Fibroblast of upper back skin (primary cell): ENCODE measurements at places on chromosomes 12 and 14.

- no peak for DNase-seq
These were observed 84.9 kb upstream of the PWP1 start for GRCh38 chr12:107600581-107601144.

- DNase-seq = peak; percentile 73
These were observed at the start of gene ALDH2 for GRCh38 chr12:111766608-111767361. TSS of gene ALDH2 (plus strand) at chr12:111766933. CDS start at chr12:111766983, 50 bp downstream.

- DNase-seq = no peak
These were observed 49.4 kb upstream of the PSMA6 start for GRCh38 chr14:35242599-35243311.

- no peak for DNase-seq
These were observed 69.9 kb downstream of the TBK1 start for GRCh38 chr12:64521833-64522232.

DNA sequence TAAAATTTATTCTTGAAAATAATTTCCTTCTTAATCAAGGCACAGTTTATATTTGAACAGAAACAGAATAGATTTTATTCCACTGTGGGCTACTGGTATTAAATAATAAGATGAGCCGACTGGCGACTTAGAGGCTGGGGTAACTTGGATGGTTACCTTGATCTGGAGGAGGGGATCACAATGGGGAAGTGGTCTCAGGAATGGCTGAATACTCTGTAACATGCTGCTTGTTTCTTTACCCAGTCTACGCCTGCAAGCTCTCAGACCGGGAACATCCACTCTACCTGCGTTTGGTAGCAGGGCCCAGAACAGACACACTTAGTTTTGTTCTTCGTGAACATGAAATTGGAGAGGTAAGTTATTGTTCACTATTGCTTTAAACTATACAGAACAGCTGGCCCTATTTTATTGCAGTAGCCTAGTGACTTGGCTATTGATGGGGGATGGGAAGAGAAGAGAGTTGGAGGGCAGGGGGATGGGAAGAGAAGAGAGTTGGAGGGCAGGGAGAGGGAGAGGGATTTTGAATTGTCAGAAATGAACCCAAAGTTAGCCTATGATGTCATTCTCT, 67.9 kb downstream of the GNS start:
- no peak for DNase-seq

DNA sequence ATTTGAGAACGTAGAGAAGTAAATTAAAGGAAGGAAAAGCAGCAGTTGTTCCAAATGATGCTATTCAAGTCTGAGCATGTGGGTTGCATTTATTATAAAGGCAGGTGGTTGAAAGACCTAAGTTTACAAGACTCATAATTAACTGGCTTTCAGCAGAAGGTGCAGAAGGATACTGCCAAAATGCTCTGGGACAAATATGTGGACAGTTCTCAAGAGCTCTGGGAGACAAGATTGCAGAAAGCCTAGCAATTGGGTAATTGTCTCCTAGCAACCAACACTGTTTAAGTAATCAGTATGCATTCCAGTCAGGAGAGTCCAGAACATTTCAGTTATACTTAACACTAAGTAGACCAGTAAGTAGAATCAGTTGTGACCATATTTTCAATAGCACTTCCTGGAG, 131.5 kb downstream of the GPR135 start:
- DNase-seq = peak; percentile 90

GRCh38 chr12:109553906-109554500, 19.3 kb downstream of the MMAB start:
- no peak for DNase-seq

DNA sequence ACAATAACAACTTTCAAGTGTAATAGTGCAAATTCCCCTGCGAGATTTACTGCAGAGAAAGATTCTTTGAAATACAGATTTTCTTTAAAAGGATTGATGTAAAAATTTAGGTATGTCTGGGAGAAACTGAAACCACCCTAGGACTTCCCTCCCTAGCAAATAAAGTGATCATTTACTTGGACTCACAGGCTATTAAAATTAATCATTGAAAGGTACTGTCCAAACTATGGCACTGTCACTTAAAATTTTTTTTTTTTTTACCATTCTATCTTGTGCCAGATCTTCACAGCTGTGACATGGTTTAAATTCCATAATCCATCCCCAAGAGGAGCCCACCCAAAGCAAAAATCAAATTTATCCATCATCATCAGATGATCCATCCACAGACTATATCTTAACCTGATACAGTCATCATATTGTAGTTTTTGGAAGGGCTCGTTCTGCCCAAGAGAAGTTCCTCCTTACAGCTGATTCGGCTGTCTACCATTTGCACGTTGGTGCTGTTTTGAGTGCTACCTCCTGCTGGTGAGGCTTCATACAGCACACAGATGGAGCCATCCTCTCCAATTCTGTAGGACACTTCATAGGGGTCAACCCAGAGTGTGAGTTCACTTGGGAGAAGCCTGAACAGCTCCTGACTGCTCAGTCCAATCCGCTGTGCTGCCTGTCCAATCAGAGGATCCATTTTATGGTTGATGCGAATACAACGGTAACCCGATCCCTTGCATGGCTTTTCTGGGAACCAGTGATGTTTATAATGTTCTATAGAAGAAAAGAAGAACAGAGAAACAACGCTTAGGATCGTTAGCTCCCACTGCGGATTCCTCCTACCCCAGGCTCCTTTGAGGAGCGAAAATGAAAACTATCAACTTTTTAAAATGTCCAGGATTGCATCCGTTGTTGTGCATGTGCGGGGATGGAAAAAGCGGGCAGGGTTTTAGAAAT, 1.7 kb downstream of the BTG1 start:
- peak; percentile 97 for DNase-seq

DNA sequence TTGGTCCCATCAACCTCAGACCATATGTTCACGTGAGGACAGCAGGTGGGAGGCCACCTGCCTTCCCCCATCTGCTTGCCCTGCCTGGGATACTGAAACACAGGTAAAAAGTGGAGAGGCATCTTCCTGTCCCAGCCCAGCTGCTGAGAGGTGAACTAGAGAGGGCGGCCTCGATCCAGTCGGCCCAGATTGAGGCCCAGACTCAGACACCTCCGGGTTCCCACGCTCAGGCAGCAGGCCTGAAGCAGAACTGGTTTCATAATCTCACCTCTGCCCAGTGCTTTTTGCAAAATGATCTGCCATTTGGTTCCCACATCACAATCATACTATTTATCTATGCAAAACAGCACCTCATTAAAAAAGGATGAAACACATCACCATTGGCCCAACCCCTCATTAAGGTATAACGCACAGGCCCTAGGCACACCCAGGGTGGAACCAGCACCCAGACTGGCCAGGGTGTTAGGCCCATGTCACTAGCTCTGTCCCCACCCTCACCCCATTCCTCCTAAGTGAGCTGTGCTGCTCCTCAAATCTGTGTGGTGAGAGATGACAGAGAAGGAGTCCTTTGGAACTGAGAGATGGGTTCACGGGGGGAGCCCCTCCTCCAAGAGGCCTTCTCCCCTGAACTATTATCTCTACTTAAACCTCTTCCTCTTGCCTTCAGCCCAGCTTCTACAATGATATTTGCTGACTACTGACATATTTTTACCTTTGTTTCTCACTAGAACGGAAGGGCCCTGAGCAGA, 81.1 kb downstream of the ZFP36L1 start:
- DNase-seq = no peak

- peak; percentile 58 for DNase-seq
These were observed 67.0 kb downstream of the PRKCH start for GRCh38 chr14:61388173-61388975.

GRCh38 chr12:1435044-1435443, 159.3 kb downstream of the FBXL14 start:
- DNase-seq = no peak

- DNase-seq = peak; percentile 83
These were observed 7.0 kb upstream of the MAP1LC3B2 start for GRCh38 chr12:116551952-116552772.

DNA sequence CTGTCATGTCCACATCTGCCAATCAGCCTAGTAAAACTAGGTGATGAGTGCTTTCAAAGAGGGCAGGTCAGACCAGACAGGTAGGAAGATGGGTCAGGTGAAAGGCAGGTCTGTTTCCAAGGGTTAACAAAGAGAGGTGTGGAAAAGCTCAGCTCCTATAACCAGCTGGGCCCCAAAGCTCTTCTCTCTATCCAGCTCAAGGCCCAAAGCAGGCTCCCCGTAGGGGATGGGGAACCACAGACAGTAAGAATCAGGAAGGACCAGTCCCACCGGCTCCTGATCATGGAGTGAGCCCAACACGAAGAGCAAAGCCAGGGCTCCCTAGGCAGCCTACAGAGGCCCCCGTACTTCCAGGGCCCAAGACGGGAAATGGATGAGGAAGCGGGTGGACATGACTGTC, 83.2 kb downstream of the TTC9 start:
- DNase-seq = no peak

- DNase-seq = no peak
These were observed 65.1 kb upstream of the GZMB start for GRCh38 chr14:24699052-24699451.

- DNase-seq = no peak
These were observed 6.9 kb downstream of the PGF start for GRCh38 chr14:74948228-74949175.

DNA sequence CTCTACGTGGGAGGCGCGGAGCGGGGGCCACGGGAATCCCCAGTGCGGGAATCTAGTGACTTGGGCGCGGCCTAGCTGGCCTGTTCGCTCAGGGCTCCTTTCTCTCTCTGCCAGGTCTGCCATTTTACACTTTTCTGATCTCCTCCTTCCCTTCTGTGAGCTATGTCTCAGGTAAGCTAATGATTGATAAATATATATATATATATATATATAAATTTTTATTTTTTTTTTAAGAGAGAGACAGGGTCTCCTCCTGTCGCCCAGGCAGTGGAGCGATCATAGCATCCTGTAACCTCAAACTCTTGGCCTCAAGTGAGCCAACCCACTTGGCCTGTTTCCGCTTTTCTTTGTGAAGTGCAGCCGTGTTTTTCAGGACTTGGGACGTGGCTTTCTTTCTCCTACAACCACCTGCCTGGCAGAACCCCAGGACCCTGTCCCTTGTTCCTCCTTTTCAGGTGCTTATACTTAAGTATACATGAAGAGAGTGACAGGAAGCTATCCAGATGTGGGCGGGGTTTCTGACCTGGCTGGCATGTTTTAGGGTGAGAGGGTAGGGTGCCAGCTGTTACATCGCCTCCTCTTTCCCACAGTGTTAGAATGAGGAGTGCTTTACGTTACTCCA, 547 bp downstream of the ZNF140 start:
- DNase-seq = no peak

- DNase-seq = no peak
These were observed 250.1 kb downstream of the DIO2 start for GRCh38 chr14:79961197-79961596.

- DNase-seq = no peak
These were observed 185.8 kb downstream of the SLC6A15 start for GRCh38 chr12:84726780-84727179.

GRCh38 chr14:69749956-69750355, 17.0 kb upstream of the SRSF5 start:
- DNase-seq = no peak

- no peak for DNase-seq
These were observed 58.3 kb downstream of the ATP2A2 start for GRCh38 chr12:110339184-110339952.

- no peak for DNase-seq
These were observed 54.0 kb downstream of the GPATCH2L start for GRCh38 chr14:76205708-76206107.

- peak; percentile 41 for DNase-seq
These were observed 545 bp downstream of the LIMA1 start for GRCh38 chr12:50282721-50283228.

GRCh38 chr12:1995205-1995896, 8.9 kb downstream of the DCP1B start:
- no peak for DNase-seq

GRCh38 chr12:20624718-20625117, 70.4 kb upstream of the SLCO1C1 start:
- DNase-seq = peak; percentile 60

DNA sequence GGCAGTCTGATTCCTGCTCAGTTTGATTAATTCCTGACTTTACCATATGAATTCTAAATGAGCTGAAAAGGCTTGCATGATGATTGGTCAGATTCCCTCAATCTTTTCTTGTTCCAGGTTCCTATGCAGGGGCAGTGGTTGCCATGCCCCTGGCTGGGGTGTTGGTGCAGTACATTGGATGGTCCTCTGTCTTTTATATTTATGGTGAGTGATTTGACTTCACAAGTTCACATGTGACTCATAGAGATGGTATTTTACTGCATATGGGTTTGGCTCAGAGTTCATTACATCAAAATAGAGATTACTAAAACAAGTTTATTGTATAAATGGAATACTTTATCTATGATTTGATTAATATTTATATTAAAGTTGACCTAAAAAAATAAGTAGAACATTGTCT, 44.8 kb downstream of the SLC17A8 start:
- peak; percentile 25 for DNase-seq

DNA sequence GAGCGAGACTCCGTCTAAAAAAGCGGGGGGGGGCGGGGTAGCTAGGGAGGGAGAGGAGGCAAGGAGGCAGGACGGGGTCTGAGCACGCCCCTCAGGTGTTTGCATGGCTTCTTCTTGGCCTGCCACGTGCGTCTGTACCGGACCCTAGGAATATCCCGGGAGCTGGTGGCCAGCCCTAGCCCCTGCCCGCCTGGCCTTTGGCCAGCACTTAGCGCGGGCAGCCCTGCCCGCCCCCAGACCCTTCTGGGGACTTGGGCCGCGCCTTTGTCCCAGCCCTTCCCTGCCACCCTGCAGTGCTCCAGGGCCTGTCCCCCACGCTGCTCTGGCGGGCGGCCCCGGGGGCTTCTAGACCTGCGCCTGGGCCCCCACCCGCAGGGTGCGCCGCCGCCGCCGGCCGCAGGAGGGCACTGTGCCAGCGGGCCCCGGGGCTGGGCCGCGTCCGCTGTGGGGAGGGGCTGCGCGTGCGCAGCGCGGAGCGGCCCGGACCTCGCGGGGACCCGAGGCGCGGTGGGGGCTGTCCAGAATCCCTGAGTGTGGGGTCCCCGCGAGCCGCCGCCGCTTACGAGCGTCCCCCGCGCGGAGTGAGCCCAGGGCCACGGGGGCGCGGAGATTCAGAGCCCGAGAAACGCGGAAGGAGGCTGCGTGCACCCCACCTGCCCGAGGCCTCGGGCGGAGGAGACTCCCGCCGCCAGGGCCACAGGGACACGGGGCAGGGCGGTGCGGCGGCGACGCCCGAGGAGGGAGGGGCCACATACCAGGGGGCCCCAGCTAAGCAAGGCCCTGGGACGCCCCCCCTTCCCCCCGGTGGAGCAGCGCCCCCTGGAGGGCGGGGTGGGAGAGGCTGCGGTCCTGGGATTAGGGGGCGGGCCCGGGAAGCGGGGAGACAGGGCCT, 21.0 kb downstream of the SLC25A29 start:
- DNase-seq = peak; percentile 59

- DNase-seq = no peak
These were observed 153.2 kb downstream of the SLC35F4 start for GRCh38 chr14:57712698-57713097.
